Colonic mucosa (tissue), 4 donors: ENCODE measurements at places on chromosomes 13 and 19. TPM values are rescaled to one million over a fixed set of nuclear protein-coding genes. Genes with fewer than 3 reads are reported as not detected.

GRCh38 chr13:42367831-42368230 lies 95.9 kb downstream of the AKAP11 start:
- no peaks in the 10 kb centered on the region for H3K27me3 ChIP-seq
- no peak overlapping the region for H3K27ac ChIP-seq
- no peaks in the 10 kb centered on the region for H3K36me3 ChIP-seq
- H3K4me1 ChIP-seq: no peaks in the 10 kb centered on the region
- no peak for DNase-seq

GRCh38 chr13:29540334-29540733 lies 55.2 kb downstream of the SLC7A1 start:
- H3K4me3 ChIP-seq: no peak overlapping the region
- H3K4me1 ChIP-seq: no peaks in the 10 kb centered on the region
- no peak overlapping the region for H3K27ac ChIP-seq
- no peaks in the 10 kb centered on the region for H3K27me3 ChIP-seq

GRCh38 chr19:47102346-47103060 lies 11.1 kb downstream of the ZC3H4 start:
- H3K27me3 ChIP-seq: no peaks in the 10 kb centered on the region
- no peak overlapping the region for H3K4me3 ChIP-seq
- peaks cover 24% of the 10 kb centered on the region for H3K4me1 ChIP-seq
- H3K27ac ChIP-seq: no peak overlapping the region

- no peak for DNase-seq
- no peaks in the 10 kb centered on the region for H3K27me3 ChIP-seq
- no peaks in the 10 kb centered on the region for H3K36me3 ChIP-seq
- no peak overlapping the region for H3K4me3 ChIP-seq
- no peaks in the 10 kb centered on the region for H3K4me1 ChIP-seq
- H3K27ac ChIP-seq: no peak overlapping the region
Measured at GRCh38 chr13:43128504-43128961, 105.1 kb downstream of the DNAJC15 start.

GRCh38 chr13:112457485-112457884 lies 81.3 kb downstream of the SPACA7 start:
- no peaks in the 10 kb centered on the region for H3K4me1 ChIP-seq
- H3K4me3 ChIP-seq: no peak overlapping the region
- no peak overlapping the region for H3K27ac ChIP-seq
- DNase-seq: peak; percentile 7
- no peaks in the 10 kb centered on the region for H3K36me3 ChIP-seq
- H3K27me3 ChIP-seq: no peaks in the 10 kb centered on the region

NCR1 gene
- total RNA-seq: not detected

- DNase-seq: no peak
- no peak overlapping the region for H3K27ac ChIP-seq
- no peak overlapping the region for H3K4me3 ChIP-seq
- H3K27me3 ChIP-seq: peaks cover 24% of the 10 kb centered on the region
Measured at GRCh38 chr19:609004-609346, 19.3 kb downstream of the HCN2 start.

METTL21C gene
- total RNA-seq: not detected

GRCh38 chr13:48826039-48826438 lies 149.7 kb upstream of the FNDC3A start:
- no peaks in the 10 kb centered on the region for H3K36me3 ChIP-seq
- no peak for DNase-seq
- no peak overlapping the region for H3K4me3 ChIP-seq

DNA sequence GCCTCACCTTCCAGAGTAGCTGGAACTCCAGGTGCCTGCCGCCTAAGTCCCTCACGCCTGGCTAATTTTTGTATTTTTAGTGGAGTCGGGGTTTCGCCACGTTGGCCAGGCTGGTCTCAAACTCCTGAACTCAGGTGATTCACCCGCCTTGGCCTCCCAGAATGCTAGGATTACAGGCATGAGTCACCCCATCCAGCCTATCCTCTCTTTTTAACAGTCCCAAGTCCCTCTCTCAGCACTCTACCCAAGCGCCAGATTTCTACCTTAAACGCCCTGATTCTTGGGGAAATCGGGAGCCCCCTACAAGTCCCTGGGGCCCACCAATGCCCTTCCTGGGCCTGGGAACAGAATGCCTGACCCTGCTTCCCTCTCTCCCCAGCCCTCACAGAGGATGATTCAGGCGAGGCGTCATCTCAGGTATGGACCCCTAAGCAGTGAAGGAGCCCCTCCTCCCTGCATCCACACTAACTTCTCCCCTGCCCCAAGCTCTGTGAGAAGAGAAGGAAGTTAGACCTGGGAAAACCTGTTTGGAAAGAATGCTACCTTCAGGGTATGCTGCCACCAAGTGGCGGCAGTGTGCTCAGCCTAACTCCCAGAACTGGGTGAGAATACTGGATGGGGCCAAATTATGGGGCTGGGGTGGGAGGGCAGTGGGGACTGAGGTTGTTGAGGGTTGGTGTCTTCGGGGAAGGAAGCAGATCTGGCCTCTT lies 20.8 kb upstream of the EBI3 start:
- H3K27me3 ChIP-seq: no peaks in the 10 kb centered on the region
- DNase-seq: peak; percentile 49
- H3K4me3 ChIP-seq: no peak overlapping the region
- no peaks in the 10 kb centered on the region for H3K4me1 ChIP-seq
- no peaks in the 10 kb centered on the region for H3K36me3 ChIP-seq

PLEKHF1 gene
- total RNA-seq: 3.4 TPM

TRAPPC5 gene
- 139 TPM for total RNA-seq

DNA sequence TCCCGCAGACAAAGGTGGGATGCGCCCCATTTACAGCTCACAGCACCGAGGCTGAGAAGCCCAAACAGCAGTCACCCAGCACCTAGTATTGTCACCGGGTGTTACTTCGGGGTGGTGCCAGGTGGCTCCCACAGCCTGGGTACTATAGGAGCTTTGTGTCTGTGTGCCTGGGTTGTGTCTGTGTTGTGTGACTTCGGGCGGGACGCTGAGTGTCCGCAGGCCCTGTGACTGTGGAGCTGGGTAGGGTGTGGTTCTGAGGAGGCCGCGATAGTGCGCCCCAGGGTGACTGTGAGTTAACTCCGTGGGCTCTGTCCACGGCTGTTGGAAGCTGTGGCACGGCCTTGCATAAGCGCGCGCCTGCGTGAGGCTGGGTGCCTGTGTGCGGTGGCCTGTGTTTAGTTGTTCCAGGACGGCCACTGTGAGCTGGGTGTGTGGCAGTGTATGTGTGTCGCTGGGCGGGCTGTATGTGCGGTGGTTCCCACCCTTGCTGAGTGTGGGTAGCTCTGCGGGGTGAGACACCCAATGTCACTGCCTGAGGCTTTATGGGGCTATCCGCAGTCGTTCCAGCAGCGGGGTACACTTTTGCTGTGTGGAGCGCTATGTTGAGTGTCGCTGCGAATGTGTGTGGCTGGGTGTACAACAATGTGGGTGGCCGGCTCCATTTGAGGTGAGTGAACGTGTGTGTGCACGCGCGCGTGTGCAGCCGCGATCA lies 559 bp upstream of the SSBP4 start:
- peaks cover 28% of the 10 kb centered on the region for H3K4me1 ChIP-seq
- H3K27ac ChIP-seq: peak overlapping the region; percentile 79
- no peaks in the 10 kb centered on the region for H3K36me3 ChIP-seq
- H3K4me3 ChIP-seq: peak overlapping the region; percentile 73
- H3K27me3 ChIP-seq: peaks cover 13% of the 10 kb centered on the region
- peak; percentile 62 for DNase-seq

GRCh38 chr19:40612831-40613689 lies 11.9 kb downstream of the LTBP4 start:
- peak overlapping the region; percentile 58 for H3K4me3 ChIP-seq
- no peaks in the 10 kb centered on the region for H3K27me3 ChIP-seq
- no peaks in the 10 kb centered on the region for H3K36me3 ChIP-seq
- peaks cover 18% of the 10 kb centered on the region for H3K4me1 ChIP-seq
